ACHN (cell line): ENCODE measurements at places on chromosomes 11 and 22.

- no peak for DNase-seq
These were observed 127.7 kb downstream of the MN1 start for GRCh38 chr22:27673839-27674238.

GRCh38 chr11:112159098-112160065 is 4.5 kb downstream of the IL18 start:
- peak; percentile 23 for DNase-seq

DNA sequence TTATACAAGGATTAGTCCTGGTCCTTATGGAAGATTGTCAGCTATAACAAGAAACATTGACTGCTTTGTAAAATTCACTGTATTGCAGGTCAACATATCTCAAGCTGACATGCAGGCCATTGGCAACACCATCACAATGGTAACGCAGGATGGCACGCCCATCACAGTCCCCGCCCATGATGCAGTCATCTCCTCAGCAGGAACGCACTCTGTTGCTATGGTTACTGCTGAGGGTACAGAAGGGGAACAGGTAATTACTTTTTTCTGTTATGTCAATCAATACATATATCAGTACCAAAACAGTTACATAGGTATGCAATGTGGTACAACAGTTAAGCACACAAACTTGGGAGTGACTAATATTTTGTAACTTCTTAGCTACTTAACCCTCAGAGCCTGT is 55.3 kb downstream of the ZNF143 start:
- DNase-seq, result no peak

DNA sequence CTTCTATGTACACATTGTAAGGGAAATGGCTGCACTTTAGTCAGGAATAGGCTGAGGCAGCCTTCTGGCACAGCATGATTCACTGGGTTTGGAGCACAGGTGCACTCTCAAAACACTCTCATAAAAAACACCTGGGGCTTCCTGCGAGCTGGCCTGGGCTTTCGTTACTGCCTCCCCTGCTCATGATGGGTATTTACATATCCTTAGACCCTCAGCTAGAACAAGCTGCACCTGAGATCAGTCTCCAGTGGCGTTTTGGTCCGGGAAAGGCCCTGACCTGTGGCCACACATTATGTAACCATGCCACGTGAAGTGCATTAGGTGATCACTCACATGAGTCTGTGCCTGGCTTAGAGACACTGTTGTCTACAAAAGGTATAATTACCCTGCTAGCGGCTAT is 321.7 kb downstream of the TMEM135 start:
- no peak for DNase-seq

DNA sequence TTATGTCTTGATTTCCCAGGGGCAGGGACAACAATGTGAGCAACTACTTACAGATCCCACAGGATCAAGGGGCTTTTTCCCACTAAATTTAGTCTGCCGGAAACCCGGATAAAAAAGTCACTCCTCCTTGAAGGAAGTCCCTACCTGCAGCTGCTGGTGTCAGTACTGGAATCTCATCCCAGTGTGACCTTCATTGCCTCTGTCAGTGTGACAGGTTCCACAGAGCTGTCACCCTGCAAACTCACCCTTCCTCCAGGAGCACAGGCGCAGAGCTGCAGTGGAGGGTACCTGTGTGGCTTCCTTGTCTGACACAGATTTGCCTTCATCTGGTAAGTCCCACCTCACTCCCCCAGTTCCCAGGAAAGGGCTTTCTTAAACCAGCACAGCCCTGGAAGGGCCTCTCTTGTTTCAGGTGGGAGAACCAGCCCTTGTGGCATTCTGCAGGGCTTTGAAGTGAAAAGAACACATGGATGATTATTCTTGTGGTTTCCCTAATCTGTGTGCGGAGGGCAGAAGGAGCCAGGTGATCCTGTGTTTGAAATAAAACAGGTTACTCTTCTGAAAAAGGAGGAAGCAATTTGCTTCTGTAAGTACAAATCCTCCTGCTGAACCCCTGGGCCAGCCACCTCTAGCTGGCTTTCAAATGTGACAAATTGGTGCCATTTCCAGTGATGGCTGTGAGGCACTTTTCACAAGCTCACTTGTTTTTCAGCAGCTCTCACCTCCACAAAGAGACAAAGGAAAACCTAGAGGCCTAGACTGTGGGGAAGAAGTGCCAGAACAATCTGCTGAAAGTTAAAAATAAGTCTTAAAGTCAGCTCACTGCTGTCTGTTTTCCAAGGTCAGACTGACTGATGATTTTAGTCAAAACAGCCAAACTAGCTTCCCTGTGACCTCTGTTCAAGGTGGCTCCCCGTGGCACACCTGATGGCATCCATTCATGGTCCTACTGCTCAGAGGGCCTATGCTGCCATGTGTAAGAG is 9.2 kb upstream of the PRSS23 start:
- DNase-seq, result no peak

GRCh38 chr11:76636826-76637460 is 33.6 kb downstream of the LRRC32 start:
- no peak for DNase-seq

- DNase-seq, result no peak
These were observed 35.9 kb downstream of the APOL3 start for GRCh38 chr22:36124666-36125065.

DNA sequence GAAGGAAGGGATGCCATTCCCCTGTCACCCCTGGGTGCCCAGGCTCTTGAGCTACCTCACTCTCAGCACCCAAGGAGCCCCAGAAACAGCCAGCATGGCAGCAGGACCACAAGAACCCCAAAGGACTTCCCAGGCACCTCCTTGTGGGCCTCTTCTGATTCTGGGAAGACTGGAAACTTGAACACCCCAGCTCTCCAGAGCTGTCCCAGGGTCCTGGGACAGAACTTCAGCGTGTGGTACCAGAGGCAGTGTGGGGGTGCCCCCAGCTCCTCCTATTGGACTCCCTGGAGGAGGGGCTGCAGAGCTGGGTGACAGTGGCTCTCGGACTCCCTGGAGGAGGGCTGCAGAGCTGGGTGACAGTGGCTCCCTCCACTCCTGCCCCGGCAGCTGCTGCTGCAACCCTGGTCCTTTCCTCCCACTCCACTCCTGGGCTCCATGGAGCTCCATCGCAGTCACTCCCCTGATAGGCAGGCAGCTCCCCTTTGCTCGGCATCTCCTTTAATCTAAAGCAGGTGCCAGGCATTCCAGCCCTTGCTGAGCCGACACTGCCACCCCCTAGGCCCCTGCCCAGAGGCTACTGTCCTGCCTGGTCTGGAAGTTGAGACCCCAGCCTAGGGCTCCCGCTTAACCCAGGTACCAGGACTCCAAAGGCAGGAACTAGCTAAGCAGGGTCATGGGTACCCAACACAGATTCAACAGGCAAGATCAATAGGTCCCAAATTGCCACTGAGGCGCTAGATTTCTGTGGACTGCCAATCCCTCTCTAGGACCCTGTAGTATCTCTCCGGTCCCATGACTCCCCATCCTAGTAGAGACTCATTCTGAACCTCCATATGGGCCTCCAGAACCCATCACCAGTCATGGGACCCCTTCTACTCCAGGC is 2.7 kb downstream of the BCL9L start:
- no peak for DNase-seq

DNA sequence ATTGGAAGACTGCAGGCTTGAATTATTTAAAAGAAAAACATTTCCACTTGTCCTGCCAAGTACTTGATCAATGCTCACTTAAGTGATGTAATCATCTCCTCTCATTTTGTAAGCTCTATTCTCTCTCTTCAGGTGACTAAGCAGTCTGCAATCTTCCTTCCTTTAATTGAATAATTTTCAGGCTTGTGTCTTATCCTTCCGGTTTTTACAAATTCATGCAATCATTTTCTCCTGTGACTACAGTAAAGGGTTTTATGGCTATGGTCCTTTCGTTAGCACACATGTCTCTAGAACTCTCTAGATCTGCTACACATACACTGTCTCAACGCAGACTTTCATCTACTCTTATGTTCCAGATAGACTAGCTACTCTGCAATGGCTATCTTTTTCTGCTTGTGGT is 12.6 kb upstream of the UPB1 start:
- peak; percentile 28 for DNase-seq

DNA sequence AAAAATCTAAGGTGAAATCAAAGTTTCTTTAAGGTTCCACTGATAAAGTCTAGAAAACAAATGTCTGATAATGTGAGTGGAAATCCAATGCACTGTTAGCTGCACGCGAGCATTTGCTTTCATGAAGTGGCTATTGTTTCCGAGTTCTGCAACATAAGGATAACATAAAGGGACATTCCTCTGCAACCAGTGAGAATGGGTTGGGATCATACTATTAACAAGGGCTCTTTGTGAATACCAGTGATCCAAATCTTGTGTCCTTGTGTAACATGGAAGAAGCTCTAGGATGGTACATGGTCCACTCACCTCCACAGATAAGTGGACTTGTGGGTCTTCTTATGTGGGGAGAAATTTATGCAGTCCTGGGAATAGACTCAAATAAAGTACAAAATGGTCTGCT is 24.6 kb downstream of the APIP start:
- no peak for DNase-seq

GRCh38 chr11:16191868-16192240 is 164.5 kb downstream of the SOX6 start:
- no peak for DNase-seq

- peak; percentile 26 for DNase-seq
These were observed 106.9 kb upstream of the NAV2 start for GRCh38 chr11:19605520-19606371.

DNA sequence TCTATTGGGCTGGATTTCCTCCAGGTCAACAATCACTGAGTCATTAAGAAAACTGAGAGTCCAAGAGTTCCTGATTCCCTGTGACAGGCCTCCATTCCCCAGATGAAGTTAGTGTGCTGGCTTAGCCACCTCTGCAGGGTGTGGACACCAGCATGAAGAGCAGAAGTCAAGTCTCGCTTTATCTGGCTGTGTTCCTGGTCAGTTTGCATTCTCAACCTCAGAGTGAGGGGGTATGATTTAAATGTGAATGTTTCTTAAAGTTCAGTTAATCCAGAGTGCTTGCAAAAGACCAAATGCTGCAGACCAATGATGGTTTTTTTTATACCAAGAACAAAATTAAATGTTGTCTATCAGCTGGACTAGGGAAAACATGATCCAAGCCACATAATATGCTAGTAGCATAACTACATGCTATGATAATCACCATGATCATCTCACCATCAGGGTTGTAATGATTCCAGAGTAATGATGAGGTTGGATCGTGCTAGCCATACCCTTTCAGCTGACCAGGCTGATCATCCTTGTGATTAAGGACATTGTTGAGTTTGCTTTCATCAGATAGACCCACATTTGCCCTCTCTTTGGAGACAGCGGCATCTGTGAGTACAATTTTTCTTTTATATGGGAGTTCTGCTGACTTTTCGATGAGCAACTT is 145.8 kb upstream of the ARHGAP20 start:
- no peak for DNase-seq

DNA sequence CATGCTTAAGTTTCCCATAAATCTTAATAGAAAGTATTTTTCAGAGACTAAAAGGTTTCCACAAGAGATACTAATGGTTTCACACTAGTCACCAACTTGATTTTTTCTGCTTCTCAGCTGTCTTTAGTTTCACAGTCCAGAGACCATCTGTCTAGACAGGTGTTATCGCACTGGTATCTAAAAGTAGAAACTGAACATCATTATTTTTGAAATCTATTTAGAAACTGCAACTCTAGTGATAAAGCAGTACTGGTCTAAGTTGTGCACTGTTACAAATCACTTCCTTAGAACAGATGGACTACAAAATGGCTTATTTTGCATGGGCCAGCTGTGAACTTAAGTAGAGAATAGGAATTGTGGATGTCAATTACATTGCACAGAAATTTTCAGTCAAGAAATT is 78.0 kb downstream of the CNTN5 start:
- DNase-seq, result no peak

- DNase-seq, result no peak
These were observed 114.1 kb upstream of the MTMR2 start for GRCh38 chr11:96038046-96038445.

DNA sequence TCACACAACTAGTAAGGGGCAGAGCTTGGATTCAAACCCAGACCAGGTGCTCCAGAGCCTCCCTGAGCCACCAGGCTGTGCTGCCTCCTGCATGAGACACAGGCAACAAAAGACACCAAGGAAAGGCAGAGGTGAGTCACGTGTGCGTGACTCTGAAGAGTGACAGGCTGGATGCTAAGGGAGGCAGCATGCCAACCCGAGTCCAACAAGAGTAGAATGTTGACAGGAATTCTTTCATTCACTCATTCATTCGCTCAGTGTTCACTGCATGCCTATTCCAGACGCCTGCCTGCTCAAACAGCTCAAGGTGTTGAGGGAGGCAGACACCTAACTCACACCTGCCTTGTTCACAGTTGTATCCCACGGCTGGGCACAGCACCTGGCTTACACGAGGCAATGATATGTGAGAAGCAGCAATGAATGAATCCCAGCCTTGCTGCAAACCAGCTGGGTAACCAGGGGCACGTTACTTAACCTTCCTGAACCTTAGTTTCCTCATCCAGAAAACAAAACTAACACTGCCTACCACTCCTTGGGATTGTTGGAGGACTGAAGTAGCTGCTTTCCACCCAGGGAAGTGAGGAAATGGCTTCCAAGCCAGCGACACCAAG is 73.8 kb upstream of the ARFGAP3 start:
- peak; percentile 33 for DNase-seq

DNA sequence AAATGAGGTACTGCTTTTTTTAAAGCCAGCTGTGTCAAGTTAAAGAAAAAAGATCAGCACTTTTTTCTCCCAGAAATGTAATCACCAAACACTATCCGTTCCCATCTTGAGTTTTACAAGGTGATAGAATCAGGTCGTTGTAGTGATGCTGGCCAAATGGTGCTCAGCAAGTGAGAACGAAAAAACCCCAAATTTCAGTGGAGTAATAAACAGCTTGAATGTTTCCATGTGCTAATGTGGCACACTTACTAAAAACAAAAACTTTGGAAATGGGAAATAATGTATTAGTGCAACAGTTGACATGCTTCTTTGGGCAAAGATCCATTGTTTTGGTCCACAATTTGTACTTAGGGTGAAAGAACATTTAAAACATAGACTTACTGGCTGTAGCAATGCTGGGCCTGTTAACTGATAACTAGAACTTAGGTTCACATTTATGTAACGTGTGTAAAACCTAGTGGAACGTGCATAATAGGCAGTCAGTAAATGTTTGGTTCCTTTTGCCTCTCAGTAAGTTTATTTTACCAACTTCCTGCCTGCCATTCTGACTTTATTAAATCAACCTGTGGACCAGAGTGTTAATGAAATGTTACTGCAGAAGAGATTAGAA is 15.4 kb upstream of the GDPD4 start:
- no peak for DNase-seq

GRCh38 chr22:17097701-17098100 is 12.9 kb downstream of the IL17RA start:
- no peak for DNase-seq

DNA sequence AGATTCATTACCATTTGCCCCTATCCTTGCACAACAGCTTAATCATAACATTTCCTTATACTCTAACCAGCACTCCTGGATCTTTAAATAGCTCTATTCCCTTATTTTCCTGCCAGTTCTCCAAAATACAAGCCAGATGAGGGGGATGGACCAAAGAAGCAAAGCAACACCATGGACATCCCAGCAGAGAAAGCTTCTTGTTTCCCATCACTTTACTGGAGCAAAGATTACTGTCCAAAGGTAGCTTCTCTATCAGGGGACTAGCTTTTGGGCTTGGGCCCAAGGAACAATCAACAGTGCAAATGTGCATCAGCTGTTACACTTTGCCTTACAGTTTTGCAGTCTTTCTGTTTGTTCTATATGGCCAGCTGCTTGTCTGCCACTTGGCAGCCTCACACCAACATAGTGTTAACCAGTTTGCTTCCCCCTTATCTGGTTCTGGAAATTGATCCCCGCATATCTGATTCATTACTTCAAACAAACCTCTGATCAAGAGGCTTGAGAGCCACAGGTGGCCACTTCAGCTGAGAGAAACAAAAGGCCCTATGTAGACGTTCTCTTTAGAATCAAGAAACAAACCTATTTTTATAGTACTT is 814.3 kb downstream of the METTL15 start:
- no peak for DNase-seq

GRCh38 chr11:35629914-35630313 is 11.7 kb downstream of the FJX1 start:
- DNase-seq, result peak; percentile 99
